Caki2 (cell line): ENCODE measurements at places on chromosomes 6 and 20.

- DNase-seq, result no peak
Measured at GRCh38 chr6:93453956-93454355, 34.6 kb upstream of the EPHA7 start.

- DNase-seq, result no peak
Measured at GRCh38 chr6:142455957-142456589, 154.3 kb downstream of the ADGRG6 start.

GRCh38 chr20:43894491-43894890 lies 20.2 kb upstream of the TOX2 start:
- DNase-seq, result no peak

DNA sequence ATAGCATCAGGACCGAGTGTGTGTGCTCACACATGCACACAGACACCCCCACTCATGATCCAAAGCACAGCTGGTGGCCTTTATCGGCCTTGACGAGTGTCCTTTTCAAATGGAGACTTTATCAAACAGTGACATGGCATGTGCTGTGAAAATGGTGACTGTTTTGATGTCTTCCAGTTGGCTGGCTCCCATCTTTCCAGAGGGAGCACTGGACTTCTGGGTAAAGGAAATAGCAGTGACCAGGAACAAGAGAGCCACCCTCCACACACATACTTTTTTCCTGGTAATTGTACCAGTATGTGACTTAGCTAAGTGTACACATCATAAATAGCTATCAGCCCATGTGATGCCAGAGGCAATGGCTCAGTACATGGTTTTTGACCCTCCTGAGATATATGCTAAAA lies 52.7 kb downstream of the ZDHHC14 start:
- no peak for DNase-seq

GRCh38 chr6:113353392-113353791 lies 503.8 kb upstream of the MARCKS start:
- no peak for DNase-seq

DNA sequence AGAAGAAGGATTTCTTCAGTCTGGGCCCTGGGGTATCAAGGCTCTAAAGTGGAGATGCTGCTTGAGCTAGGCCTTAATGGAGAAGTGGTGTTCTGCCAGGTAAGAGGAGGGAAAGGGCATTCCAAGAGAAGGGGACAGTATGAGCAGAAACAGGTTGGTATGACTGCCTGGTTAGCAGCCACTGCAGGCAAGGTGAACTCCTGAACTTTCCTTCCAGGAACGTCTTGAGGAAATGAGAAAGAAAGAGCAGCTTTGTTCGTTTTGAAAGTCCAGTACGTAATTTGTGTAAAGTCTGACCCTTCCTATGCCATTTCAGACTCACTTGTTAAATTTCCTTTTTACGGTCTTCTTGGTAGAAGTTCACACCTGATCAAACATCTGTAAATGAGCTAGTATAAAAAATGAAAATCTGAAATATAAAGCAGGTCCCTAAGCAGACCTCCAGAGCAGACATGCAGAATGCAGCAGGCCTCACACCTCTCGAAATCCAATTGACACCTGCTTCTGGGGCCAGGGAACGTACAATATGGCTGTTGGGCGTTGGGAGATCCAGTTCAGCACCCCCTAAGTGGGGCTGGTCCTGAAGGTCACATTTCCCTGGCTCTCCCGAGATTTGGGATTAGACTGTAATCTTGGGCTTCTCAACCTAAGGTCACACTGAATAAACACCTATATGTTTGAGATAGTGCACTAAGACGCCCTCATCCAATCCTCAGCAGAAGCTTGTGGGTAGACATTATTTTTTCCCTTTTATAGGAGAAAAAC lies 33.6 kb downstream of the MYLK4 start:
- no peak for DNase-seq

DNA sequence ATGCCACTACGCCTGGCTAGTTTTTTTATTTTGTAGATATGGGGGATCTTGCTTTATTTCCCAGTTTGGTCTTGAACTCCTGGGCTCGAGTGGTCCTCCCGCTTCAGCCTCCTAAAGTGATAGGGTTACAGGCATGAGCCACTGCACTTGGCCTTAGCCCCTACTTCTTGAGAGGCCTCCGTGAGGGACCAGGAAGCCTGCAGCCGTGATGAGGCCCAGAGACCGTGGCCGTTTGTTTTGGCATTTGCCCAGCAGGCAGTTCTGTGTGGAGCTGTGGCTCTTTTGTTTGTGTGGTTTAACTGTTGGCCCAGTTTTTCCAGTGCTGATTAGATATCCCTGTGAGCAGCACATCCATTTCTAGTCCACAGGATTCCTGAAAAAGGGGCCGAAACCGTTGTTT lies 39.8 kb downstream of the SRSF3 start:
- DNase-seq, result peak; percentile 78

- DNase-seq, result no peak
Measured at GRCh38 chr20:58985656-58986055, 4.6 kb downstream of the NELFCD start.

DNA sequence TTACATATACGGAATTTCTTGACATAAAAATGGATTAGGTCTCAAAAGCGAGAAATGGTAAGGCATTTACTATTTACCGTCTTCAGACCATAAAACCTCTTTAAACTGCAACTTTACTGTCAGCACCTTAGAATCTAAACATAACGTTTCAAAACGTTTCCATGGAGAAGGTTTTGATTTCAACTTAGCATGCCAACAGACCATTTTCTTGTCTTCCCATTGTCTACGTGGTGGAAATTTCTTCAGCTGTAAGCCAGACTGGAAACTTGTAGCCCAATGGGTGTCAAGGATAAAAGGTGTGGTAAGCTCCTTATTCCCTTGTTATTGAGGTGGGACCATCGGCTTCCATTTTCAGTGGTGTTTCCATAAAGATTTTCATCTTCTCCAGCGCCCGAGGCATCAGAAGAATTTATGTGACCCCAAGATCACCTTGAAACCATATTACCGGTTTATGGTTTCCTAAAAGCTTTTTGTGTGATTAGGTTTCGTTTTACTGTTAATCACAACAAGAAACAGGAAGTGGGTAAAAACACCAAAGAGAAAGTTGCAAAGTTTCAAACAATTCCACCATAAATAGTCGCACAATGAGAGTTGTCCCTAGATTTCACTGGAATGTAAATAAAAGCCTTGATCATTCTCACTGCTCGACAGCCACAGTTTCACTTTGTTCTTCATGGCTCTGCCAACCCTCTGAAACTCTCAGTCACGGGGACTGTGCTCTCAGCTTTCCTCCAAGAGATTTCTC lies 63.0 kb upstream of the CD2AP start:
- DNase-seq, result no peak

- no peak for DNase-seq
Measured at GRCh38 chr6:106281088-106281487, 44.5 kb downstream of the ATG5 start.

GRCh38 chr6:131966443-131966842 lies 15.3 kb upstream of the CCN2 start:
- DNase-seq, result no peak

DNA sequence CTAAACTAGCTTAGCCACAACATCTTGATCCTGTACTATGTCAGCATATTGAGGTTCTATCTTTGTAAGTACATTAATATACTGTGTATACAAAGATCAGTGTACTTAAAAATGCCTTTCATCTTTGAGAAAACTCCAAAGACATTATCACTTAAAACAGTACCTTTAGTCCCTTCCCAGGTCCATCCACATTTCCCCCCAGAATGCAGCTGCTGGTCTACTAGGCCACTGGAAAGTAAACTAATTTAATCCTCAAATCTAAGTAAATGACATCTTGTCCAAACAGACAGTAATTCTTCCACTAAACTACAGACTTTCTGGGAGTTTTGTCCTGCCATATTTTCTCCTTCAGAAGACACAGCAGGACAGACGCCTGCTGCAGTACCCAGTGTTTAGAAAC lies 68.7 kb downstream of the SYCP2 start:
- no peak for DNase-seq

DNA sequence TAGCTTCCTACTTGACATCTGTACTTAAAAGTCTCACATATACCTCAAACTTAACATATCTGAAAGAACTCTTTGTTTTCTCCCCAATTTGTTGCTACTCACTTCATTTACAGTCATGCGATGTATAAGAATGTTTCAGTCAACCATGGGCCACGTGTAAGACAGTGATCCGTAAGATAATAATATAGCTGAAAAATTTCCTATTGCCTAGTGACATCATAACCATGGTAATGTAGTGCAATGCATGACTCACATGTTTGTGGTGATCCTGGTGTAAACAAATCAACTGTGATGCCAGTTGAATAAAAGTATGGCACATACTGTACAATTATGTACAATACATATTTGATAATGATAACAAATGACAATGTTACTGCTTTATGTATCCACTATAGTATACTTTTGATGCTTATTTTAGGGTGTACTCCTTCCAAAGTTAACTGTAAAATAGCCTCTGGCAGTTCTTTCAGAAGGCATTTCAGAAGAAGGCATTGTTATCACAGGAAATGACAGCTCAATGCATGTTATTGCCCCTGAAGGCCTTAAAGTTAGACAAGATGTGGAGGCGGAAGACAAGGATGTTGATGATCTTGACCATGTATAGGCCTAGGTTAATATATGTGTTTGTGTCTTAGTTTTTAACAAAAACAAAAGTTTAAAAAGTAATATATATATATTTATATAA lies 579.0 kb downstream of the EPHA7 start:
- DNase-seq, result no peak

GRCh38 chr6:44800171-44800783 lies 412.8 kb downstream of the CDC5L start:
- DNase-seq, result peak; percentile 9

GRCh38 chr6:128919412-128920180 lies 36.7 kb downstream of the LAMA2 start:
- no peak for DNase-seq

DNA sequence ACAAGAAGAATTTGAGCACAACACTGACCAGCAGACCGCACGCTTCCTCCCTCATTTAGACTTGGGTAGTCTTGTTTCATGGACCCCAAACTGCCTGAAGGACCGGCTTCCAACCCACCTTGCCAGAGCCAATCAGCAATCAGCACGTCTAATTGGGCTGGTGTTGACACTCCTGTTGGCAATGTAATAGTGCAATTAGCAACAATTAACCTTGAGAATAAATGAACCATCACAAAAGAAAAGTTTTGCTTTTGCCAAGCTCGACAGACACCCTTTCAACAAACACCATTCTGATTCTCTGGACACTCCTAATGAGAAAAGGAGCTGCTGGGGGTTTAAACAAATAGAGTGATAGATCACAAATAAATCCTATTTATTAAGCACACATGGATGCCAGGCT lies 61.0 kb downstream of the EDN3 start:
- no peak for DNase-seq

GRCh38 chr6:143555071-143555492 lies 43.6 kb upstream of the FUCA2 start:
- no peak for DNase-seq

- DNase-seq, result no peak
Measured at GRCh38 chr6:18166312-18167036, 11.3 kb downstream of the KDM1B start.

- DNase-seq, result no peak
Measured at GRCh38 chr20:38300438-38300837, 3.5 kb upstream of the BPI start.

GRCh38 chr20:32536851-32537656 lies 48.1 kb downstream of the NOL4L start:
- DNase-seq, result no peak

DNA sequence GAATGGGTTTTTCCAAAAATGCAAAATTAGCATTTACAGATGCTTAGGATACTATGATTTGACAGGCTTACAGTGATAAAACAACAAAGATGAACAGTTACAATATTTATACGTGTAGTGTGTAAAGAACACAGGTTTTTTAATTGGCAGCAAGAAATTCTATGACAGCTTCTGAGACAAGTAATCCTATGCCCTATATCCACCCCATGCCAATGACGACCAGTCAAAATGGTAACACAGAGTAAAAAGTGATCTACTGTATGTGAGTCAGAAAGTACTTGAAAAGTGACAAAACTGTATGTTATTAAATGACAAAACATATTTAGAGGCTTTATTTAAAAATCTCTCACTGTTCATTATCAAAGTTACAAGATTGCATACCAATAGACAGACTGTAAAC lies 99.5 kb downstream of the PRDM1 start:
- DNase-seq, result no peak

GRCh38 chr6:95413789-95414188 lies 163.5 kb upstream of the MANEA start:
- no peak for DNase-seq

DNA sequence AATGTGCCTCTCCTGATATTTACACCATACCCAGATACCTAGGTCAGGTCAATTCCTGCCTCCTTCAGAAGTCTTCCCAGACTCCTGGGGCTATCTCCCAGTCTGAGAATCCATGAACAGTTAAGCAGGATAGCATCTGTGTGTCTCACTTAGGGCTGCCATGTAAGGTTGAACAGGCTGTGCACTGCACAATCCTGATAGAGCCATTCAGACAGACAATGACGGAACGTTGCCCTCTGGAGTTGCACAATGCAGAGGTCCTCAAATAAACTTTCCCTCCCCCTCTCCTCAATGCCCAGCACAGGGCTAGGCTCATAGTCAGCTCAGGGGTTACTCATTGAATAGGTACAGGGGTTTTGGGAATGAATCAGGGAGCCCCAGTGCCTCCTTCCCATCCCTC lies 89.7 kb downstream of the CD40 start:
- no peak for DNase-seq

GRCh38 chr6:41705996-41706835 lies 29.2 kb downstream of the TFEB start:
- peak; percentile 68 for DNase-seq

- peak; percentile 56 for DNase-seq
Measured at GRCh38 chr6:111604259-111605099, 1.2 kb downstream of the TRAF3IP2 start.

- no peak for DNase-seq
Measured at GRCh38 chr20:62805155-62805710, 598 bp downstream of the OGFR start.

GRCh38 chr6:3328145-3328544 lies 69.4 kb downstream of the PSMG4 start:
- no peak for DNase-seq

- no peak for DNase-seq
Measured at GRCh38 chr6:100455230-100456124, 9.2 kb downstream of the SIM1 start.

GRCh38 chr6:46368169-46368536 lies 123.1 kb downstream of the RCAN2 start:
- no peak for DNase-seq

DNA sequence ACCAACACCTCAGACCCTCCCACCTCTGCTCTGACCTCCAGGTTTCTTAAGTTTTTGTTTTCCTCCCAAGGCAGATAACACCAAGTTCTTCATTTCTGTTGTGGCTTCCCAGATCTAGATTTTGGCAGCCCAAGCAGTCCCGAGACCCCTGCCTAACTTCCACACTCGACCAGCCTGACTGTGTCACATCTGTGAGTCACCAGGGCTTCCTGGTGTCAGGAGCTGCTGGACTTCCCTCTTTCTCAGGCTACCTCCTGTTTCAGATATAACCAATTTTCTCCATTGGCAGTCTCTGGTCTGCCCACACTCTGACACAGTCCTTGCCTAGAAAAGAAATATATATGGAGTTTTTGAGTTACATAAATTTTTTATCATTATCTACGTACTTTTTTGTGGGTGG lies 46.1 kb upstream of the CCN6 start:
- DNase-seq, result no peak

GRCh38 chr6:105136431-105137350 lies 43.1 kb downstream of the POPDC3 start:
- no peak for DNase-seq
